ENCODE measurements at places on chromosomes 1 and 21. TPM values are rescaled to one million over a fixed set of nuclear protein-coding genes. Genes with fewer than 3 reads are reported as not detected.

DNA sequence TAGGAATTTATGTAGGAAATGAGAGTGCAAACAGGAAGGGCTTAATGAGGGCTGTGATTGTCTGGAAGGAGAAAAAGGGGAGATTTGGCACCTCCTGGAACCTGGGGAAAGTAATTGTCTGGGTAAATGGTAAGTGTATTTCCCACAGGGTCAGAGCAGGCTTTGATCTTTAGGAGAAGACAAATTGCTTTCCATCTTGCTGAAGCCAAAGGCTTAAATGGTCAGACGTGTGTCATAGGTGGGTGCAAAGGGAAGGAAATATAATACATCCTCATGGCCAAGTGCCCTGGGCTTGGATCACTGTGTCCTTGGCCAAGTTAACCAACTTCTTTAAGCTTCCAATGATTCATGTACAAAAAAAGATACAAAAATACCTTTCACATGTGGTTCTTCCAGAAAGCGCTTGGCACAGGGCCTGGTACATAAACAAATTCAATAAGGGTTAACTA is 1.3 kb upstream of the DUSP23 start:
- DNase-seq, result no peak

DNA sequence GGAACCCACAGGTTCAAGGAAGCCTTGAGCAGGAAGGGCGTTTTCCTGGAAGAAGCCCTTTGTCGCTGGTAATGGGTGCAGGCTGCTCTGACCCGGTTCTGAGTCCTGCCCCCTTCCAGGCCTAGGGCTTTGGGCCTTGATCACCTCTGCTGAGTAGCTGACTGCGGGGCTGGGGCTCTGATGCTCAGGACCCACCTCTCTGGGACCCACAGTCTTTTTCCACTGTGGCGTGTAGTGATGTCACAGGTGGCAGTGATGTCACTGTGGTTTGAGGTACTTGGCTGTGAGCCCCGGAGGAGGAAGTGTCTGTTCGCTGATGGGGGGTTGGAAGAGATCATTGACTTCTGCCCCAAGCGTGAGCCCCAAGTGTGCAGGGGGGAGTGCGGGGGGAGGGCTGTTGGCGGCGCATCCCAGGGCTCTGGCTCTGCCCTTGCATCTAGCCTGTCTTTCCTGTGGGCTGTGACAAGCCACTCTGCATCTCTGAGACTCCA is 6.9 kb downstream of the TNFRSF1B start:
- DNase-seq, result no peak

GRCh38 chr1:178973652-178974101 is 52.0 kb upstream of the FAM20B start:
- DNase-seq, result no peak

- DNase-seq, result no peak
These were observed 34.0 kb upstream of the MAGOH start for GRCh38 chr1:53272349-53272748.

DNA sequence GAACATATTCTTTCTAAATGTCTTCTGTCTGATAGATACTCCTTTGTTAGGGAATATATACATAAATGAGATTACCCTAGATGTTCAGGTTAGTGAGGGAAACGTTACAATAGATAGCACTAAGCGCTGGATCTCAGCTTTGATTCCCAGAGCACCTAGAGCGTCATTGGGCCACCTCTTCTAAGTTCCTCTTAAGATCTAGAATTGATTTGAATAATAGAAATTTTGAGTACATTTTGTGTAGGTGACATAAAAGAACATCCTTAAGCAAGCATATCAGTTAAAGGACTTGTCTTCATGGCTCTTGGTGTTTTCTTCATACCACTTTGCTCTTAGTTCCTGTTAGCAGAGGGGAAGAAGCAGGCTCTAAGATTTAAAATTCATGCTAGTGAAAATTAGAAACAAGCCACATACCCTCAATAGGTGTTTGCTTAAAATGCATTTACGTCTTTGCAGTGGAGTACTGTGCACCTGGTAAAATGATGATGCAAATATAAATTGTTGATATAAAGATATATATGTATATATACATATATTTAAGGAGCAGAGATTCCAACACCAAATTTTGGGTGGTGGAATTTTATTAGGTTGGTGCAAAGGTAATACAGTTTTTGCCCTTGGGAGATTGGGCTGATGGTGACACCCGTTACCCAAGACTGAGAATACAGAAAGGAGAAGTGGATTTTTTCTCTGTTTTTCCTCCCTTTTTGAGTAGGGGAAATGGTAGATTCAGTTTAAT is 47.1 kb downstream of the DYRK1A start:
- DNase-seq, result no peak

DNA sequence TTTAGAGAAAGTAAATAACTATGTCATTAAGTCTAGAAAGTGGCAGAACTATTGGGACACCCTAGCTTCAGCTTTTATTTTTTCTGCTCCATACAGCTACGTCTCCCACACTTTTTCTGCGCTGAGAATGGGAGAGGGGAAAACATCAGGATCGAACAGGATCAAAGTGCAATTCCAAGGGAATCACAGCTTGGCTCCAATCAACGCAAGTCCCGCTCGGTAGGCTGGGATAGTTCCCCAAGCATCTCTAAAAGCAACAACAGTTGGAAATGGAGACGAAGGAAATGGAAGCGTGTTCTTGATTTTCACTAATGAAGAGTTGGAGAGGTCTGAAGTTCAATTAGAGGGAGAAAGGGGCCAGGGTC is 536 bp downstream of the HMGCL start:
- DNase-seq, result no peak

Gene TRIM58
- 1.5 TPM for polyA plus RNA-seq

Gene TRMT1L
- polyA plus RNA-seq, result 21.8 TPM

GRCh38 chr1:203564024-203564423 is 62.6 kb upstream of the ATP2B4 start:
- no peak for DNase-seq

- DNase-seq, result no peak
These were observed 39.5 kb upstream of the RGS1 start for GRCh38 chr1:192535916-192536664.

- DNase-seq, result no peak
These were observed 116.9 kb downstream of the PTPRC start for GRCh38 chr1:198755715-198756114.

GRCh38 chr1:1200876-1201810 is 5.2 kb downstream of the TNFRSF18 start:
- DNase-seq, result no peak

GRCh38 chr1:53115403-53116306 is 26.8 kb downstream of the SLC1A7 start:
- DNase-seq, result no peak

DNA sequence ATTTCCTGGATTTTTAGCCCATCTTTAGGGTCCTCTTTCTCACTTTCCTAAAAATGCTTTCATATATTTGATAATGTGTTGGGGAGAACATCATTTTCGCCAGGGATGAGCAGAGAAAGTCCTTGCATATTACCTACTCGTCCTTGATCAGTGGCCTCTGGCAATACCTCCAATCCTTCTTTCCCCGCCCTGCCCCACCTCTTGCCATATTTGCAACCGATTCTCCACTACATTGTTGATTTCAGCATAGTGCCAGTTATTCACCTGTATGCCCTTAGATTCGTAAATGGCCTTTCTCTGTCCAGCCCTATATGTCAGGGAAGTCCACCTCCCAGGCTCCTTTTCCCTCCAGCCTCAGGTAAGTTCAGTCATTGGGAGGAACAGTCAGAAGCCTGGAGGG is 13.5 kb upstream of the F3 start:
- no peak for DNase-seq

DNA sequence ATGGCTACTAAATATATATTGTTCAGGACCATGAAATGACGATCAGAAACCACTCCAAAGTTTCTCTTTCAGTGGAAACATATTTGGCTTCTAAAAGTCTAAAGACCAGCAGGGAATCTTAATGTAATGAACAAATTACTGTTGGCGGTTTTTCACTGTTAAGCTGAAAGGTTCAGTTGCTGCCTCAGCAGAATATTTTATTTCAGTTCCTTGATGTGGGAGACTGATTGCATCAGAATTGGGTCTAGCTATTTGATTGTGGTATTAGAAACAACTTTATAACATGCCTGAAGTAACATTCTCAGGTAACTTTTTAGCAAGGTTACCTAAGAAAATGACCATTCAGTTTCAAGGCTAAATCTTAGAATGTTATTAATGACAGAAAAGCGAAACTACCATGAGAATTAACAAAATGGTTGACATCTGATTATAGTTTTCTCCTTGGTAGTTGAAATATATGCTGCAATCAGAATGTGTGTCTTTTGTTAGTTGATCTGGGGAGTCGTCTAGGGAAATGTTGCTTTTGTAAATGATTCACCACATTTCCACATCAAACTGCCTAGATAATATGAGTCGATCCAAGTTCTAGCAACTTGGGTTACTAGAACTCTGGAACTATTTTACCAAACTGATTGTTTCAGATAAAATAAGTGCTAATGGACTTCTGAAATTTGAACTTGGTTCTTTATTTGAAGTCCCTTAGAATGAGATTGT is 200.4 kb downstream of the HMCN1 start:
- peak; percentile 2 for DNase-seq

DNA sequence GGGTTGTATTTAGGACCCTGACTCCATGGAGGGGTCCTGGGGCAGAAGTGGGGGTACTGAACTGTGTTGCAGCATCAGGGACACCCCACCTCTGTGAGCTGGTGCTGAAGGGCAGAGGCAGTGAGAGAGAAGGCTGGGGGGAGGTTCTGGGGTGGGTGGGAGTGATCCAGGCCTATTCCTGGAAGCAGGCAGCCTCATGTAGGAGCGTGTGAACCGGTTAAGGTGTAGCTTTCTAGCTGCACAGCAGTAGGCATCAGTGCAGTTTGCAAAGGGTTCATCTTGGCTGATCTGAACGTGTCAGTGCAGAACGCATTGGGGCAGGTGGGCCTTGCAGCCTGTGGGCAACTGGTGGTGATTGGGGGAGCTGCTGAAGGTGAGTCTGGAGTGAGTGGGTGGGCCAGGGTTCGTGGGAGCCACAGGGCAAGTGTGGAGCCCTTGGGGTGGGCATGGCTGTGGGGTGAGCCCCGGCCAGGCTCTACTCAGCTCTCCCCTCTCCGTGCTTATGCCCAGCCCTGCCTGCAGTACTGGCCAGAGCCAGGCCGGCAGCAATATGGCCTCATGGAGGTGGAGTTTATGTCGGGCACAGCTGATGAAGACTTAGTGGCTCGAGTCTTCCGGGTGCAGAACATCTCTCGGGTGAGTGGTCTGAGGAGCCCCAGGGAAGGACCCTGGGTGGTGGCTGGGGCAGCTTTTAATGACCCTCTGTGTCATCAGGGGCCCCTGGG is 86.7 kb downstream of the PTPRU start:
- DNase-seq, result no peak

DNA sequence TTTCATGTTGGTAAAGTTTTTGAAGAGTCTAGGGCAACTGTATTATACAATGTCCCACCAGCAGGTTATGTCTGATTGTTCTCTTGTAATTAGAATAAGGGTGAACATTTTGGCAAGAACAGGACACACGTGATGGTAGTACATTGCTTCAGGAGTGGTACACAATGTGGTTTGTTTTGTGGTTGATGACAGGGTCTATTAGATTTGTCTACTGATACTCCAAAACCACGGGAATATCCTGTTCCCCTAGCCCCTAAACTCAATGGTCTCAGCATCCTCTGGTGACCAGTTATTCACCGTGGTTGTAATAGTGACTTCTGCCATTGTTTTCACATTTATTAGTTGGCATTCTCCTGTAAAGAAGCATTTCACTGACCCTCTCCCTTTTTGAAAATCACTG is 22.1 kb upstream of the ACTA1 start:
- DNase-seq, result no peak

GRCh38 chr1:37037690-37038089 is 3.4 kb upstream of the GRIK3 start:
- no peak for DNase-seq

Gene CBR3
- polyA plus RNA-seq, result 1.6 TPM

GRCh38 chr21:36211660-36212512 is 55.3 kb downstream of the DOP1B start:
- DNase-seq, result no peak

- DNase-seq, result no peak
These were observed 634.4 kb downstream of the MATN1 start for GRCh38 chr1:30089024-30089430.

DNA sequence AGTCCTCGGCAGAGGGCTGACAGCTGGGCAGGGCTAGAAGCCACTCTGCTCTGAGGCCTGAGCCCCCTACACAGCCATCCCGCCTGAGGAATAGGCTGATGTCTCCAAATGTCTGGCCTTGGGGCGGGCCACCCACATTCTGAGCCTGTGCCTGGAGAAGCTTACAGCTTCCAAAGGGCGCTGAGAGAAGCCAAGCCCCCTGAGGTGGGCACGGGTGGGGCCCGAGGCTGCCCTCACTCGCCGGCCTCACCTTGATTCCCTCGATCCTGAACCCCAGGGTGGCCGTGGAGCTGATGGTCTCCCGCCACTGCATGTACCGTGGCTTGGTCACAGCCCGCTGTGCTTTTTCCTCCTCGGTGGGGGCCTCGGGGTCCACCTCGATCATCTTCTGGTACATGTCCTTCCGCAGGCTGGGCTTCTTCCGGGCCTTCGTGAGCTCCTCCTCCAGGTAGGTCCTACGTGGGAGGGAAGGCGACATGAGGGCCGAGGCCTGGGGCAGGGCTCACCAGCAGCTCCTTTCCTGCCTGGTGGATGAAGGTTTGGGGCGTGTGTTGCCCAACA is 93.2 kb downstream of the STUM start:
- DNase-seq, result no peak

- no peak for DNase-seq
These were observed 42.4 kb downstream of the TTC39A start for GRCh38 chr1:51287966-51288365.

Gene IL22RA1
- 4.0 TPM for polyA plus RNA-seq

DNA sequence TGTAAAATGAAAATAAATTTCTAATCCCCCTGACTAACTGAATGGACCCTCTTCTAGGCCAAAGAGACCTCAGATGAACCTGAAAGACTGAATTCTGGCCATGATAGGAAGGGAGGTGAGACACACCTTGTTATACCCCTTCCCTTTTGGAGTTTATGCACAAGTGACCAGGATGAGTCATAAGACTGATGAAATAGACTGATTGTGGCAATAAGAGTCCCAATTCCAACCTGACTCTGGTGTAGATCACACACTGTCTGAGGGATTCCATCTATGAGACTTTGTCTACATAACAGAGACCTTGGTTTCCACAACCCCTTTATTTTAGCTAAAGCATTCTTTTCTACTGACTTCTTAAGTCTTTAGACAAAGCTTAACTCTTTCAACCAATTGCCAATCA is 13.5 kb upstream of the OR2G2 start:
- DNase-seq, result no peak

DNA sequence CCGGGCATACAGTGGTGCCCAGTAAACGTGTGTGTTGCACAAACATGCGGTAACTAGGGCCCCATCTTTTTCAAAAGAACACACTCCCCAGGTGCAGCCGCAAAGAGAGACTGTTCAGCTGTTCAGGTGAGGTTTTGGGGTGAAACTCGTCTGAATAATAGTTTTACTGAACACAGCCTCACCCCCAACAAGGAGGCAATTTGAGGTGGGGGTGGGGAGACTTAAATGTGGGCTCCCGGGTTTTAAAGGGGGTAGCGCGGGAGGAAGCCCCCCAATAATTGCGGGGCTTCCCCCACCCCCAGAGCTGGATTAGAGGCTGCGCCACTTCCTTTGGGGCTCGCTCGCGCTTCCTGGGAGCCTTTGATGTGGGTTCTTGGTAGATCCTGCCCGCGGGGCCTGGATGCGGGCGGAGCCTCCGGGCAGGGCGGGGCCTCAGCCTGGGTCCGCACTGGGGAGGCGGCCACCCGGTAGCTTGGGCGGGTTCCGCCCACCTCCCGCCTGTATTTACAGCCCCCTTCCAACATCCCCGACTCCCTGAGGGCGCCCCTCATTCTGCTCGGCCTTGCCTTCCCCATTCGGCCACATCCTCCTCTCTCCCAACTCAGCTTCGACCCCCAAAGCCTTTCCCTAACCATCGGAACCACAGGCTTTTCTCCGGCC is 6.4 kb upstream of the EPHA2 start:
- no peak for DNase-seq
